ENCODE measurements at places on chromosomes 1 and 21.

GRCh38 chr21:43603233-43603626 is 56.1 kb downstream of the HSF2BP start:
- DNase-seq: no peak

- no peak for DNase-seq
Observed at GRCh38 chr21:43972850-43973633, 39.1 kb upstream of the TRAPPC10 start.

- peak; percentile 46 for DNase-seq
Observed at GRCh38 chr1:219174460-219175211, 958 bp downstream of the LYPLAL1 start.

DNA sequence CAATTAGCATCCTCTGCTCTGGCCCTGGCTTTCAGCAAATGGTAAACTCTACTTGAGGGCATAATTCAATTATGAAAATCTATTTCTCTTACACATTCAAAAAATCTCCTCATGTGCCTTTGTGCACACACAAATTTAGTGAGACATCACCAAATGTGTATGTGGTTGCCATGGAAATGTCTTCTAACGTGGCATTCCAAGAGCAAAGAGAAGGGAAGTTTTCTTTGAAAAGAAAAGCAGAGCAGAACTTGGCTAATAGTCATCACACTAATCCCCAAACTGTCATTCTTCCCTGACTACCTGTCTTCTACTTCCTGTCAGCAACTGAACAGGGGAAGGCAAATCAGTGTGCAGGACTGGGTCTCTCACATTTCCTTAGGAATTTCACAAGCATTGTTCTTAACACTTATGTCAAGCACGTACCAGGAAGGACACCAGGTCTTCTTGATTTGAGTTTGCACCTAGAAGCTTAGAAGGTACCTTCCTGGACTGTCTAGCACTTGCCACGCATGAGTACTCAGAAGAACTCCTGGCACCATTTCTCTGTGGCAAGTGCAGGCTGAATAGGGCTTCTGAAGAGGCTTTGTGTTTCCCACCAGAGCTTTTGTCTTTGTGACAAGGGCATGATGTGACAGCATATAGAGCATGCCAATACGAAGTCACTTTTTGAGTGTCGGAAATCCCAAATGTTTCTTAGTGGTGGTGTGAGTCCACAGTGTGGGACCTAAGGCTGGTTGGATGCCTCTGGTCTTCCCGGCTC is 32.3 kb downstream of the MAN1C1 start:
- no peak for DNase-seq

GRCh38 chr1:34984435-34984792 is 733 bp downstream of the TMEM35B start:
- no peak for DNase-seq

GRCh38 chr21:39453571-39454179 is 1.9 kb downstream of the SH3BGR start:
- no peak for DNase-seq

DNA sequence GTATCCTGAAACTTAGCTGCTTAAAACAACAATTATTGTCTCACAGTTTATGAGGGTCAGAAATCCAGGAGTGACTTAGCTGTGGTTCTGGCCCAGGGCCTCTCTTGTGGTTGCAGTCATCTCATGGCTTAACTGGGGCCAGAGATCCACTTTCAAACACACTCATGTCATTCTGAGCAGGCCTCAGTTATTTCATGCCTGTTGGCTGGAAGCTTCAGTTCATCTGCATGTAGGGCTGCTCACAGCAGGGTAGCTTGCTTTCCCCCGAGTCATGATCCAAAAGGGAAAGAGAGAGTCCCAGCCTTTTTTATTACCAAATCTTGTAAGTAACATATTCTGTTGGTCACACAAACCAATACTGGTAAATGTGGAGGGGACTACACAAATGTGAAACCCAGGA is 96.6 kb upstream of the B3GALT2 start:
- DNase-seq: no peak

- peak; percentile 14 for DNase-seq
Observed at GRCh38 chr1:42424201-42424600, 31.6 kb downstream of the ZMYND12 start.

GRCh38 chr1:4091996-4092395 is 191.9 kb upstream of the C1orf174 start:
- DNase-seq: no peak

DNA sequence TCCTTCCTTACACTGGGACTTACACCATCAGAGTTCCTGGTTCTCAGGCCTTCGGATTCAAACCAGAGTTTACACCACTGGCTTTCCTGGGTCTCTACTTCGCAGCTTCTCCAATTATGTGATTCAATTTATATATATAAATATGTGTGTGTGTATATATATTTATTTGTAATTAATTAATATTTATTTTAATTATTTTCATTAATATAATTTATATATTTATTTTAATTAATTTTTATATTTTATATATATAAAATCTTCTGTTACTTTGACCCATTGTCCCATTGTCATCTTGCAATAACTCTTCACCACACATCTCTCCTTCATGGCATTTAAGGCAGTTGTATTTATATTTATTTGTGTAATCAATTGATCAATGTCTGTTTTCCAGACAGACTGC is 28.4 kb upstream of the ST6GALNAC3 start:
- DNase-seq: no peak

DNA sequence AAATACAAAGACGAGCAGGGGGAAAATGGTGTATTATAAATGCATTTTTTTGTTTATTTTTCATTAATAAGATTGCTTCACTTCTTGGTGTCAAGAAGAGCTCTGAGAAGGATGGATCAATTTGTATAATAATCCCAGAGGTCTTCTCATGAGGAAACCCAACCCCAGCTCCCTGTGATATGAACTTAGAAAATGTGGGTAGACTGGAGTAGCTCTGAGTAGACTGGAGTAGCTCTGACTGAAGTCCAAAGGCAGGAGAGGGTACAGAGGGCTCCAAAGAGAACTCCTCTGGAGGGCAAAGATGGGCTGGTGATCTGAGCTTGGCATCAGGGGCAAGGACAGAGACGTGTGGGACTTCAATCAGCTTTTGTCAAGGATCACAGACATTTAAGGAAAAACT is 21.4 kb downstream of the CDCP2 start:
- DNase-seq: no peak

DNA sequence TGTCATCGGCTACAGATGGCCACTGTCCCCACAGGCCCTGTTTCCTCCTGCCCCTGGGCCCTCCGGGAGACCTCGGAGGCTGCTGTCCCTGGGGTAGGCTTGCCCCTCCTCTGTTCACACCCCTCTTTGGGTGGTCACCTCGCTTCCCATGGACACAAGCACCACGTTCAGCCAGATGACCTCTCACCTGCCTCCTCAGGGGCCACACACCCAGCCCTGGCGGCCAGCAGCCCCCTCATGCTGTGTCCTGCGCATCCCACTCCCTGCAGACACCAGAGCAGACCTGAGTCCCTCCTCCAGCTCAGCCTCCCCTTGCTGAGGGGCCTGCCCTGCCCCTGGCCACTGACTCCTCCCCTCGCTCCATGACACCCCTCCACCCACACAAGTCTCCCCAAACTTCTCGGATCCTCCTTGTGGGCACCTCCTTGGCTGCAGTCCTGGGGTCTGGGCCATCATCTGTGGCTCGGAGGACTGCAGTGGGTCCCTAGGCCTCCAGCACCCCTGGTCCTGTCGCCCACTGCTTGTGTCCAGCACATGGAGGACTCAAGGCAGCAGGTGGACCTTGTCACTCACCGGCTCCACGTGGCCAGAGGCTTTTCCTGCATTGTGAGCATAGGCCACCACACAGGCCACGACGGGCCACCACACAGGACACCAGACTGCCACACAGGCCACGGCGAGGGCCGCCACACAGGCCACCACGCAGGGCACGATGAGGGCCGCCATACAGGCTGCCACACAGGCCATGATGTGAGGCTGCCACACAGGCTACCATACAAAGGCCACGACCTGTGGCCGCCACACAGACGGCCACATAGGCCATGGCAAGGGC is 51.1 kb downstream of the MORN1 start:
- DNase-seq: no peak

DNA sequence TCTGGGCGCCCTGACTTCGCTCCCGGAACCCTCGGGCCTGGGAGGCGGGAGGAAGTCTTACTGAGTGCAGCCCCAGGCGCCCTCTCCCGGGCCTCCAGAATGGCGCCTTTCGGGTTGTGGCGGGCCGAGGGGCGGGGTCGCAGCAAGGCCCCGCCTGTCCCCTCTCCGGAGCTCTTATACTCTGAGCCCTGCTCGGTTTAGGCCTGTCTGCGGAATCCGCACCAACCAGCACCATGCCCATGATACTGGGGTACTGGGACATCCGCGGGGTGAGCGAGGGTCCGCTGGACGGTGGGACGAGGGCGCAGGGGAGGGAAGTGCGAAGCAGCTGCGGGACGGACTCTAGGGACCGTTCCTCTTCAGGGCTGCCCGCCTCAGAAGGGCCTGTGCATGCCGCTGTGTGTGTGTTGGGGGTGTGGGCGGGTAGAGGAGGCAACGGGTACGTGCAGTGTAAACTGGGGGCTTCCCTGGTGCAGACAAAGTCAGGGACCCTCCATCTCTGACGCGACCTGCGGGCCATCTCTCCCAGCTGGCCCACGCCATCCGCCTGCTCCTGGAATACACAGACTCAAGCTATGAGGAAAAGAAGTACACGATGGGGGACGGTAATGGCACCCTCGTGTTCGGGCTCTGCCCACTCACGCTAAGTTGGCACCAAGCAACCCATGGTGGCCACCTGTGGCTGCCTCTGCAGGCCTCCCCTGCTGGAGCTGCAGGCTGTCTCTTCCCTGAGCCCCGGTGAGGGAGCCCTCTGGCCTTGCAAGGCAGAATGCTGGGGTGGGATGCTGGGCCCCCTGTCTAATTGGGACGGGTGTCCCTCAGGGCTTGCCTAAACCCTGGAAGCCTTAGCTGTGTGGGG is at the start of gene GSTM1:
TSS of gene GSTM1 (plus strand) at position 177 of the 859 bp plus-strand sequence. CDS start at position 234, 57 bp downstream.
- peak; percentile 79 for DNase-seq

- no peak for DNase-seq
Observed at GRCh38 chr1:107076841-107077240, 20.4 kb downstream of the PRMT6 start.

DNA sequence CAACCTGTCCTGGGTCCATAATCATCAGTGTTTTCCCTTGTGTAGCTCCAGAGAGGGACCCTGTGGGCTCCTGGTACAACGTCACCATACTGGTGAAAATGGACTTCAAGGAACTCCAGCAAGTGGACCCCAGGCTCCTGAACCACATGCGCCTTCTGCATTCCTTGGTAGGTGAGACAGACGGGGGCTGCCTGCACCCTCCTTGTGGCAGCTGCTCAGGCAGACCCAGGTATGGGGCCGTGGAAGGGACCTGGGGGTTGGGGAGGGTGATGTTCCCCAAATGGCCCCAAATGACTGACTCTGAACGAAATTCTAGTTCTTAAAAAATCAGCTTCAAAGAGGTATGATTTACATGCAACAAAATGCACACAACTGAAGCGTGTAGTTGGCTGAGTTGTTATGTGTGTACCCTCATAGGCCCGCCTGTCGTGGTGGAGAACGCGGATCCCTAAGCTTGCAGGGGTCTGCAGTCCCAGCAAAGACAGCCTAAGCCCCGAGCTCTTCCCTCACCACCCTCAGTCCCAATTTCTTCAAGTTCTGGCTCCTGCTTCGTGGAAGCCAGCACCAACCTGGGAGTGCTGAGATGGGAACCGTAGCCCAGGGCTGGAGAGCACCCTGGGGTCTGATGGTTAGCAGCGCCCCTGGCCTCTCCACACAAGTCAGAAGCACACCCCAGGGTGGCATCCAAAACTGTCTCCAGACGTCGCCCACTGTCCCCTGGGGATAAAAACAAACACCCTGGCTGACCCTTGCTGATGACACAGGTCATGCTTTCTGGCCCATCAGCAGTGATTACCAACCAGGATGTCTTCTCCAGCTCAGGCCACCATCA is 14.3 kb downstream of the UMODL1 start:
- DNase-seq: no peak

DNA sequence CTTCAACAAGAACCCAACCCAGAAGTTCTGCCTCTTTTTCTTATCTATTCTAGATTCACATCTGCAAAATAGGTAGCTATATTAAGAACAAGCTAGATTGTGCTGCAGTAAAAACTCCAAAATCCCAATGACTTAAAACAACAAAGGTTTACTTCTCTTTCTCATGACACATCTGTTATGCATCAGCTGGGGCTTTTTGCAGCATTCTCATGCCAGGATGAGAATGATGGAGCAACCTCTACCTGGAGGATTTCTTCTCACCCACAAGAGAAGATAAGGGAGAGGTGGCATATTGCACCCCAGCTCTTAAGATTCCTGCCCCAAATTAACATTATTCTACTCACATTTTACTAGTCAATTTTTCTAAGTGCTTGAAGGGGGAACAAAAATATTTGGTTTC is 152.3 kb upstream of the SPAG17 start:
- no peak for DNase-seq

DNA sequence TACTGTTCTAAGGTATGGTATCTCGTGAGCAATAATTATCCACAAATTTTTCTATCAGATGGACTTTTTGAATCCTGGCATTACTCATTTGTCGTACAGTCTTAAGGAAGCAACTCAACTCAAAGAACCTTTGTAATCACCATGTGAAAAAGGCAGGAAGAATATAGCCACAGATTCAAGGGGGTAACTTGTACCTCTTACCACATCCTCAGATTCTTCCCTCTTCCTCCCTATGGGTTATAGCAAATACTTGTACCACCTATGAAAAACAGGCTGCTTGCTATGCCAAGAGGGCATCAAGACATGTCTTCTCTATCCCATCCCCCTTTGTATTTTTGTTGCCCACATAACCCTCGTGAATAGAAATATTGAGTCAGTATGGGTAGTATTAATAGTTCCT is 616.6 kb upstream of the USP24 start:
- no peak for DNase-seq

DNA sequence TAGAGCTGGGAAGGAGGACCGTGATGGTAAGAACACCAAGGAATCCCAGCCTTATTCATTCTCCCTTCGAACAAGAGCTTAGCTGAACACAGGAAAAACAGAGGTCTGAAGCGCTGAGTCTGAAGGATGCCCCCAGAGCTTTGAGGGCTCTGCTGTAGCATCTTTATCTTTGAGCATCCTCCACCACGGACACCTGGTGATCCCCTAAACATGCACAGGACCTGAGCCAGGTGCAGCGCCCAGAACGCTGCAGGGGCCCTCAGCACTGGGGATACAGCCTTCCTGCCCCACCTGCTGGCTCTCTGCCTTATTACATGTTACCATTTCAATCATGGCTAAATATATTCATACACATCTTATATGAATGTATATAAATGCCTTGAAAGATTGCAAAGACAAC is 7.7 kb upstream of the GPATCH4 start:
- DNase-seq: no peak

- DNase-seq: no peak
Observed at GRCh38 chr1:70438529-70438928, 27.5 kb downstream of the CTH start.

DNA sequence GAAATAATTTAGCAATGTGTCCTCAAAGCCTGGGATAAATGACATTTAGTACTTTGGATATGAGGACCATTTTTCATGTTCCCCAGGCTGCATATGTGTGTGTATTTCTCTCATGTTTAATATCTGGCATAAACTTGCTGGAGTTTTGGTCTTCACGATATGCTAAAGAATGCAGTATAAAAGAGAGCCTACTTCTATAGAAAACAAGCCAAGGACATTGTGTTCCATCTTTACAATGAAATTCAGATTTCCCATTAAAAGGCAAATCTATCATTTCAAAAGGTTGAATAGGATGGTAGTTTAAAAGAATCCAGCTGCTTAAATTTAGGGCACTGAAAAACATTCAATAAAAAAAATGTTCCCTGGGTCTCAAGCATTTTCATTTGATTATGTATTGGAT is 169.0 kb upstream of the C1orf105 start:
- DNase-seq: no peak

All from renal pelvis (tissue), 12 donors.